ENCODE measurements at places on chromosomes 6 and 20.

DNA sequence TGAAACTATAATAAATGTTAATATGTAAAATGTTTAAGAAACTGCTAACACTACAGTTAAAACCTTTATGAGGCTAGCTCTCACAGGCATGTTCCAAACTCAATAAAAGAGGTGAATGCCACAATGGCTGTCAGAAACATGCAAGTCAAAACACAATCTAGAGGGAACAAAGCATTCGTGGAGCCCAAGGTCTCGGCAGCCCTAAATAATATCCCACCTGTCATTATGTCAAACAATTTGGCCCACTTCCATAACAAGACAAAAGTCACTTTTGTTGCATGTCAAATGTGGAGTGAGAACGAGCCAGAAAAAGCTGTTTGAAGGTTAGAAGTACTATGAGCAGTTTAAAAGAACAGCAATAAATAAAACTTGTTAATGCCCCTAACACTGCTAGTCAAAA lies 181.9 kb downstream of the GMDS start:
- DNase-seq = no peak

GRCh38 chr6:19311786-19312185 lies 525.4 kb upstream of the ID4 start:
- DNase-seq = no peak

- DNase-seq = no peak
Measured at GRCh38 chr20:58198901-58199355, 29.5 kb downstream of the ANKRD60 start.

DNA sequence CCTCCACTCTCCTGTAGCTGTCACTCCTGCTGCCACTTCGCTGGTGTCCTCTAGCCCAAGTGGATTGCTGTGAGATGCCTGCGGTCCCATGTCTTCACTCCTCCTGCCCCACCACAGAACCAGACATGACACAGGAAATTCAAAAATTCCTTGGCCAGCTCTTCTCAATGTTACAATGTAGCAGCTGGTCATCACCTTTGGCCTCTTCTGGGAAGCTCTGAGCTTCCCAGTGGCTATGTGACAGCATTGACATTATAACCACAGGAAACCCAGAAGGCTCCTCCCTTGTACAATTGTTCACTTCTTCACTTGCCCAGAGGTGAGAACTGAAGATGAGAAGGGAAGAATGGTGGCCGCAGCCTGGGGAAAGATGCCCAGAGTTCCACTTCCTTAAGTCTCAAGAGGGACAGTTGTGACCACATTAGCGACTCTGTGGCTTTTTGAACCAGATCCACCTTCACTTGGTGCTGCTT lies 76.1 kb upstream of the NAA20 start:
- no peak for DNase-seq

DNA sequence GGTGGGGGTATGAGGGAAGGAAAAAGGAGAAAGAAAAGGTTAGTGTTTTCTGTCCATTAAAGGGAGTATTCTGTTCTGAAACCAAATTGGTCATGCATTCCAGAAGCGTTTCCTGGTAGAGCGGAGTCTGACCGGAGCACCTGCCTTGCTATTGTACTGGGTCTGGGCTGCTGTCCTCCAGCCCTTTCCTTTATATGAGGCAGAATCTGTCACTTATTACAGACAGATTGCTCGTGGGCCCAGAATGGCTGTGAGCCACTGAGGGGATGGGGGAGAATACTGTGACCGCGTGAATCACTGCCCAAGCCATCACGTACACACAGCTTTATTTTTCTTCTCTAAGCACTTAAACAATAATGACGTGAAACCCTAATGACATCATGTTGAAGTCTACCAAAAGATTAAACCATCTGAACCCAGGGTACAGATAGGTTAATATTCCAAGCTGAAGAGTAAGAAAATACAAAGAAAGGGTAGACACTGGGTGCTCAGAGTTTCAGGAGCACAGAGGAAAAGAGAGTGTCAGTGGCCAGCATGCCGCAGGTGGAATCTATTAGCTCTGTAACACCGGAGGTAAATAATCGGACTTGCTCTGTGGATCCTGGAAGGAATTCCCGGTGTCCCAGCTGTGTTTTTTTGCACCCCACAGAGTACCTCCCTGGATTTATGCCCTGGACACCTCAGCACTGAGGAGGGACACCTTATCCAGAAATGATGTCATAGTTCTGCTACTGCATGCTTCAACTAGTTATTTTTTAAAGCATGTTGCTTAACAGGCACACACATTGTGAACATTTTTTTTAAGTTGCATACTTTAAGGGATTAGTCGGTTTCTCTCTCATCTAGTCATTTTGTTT lies 573.3 kb downstream of the PKHD1 start:
- DNase-seq = no peak

DNA sequence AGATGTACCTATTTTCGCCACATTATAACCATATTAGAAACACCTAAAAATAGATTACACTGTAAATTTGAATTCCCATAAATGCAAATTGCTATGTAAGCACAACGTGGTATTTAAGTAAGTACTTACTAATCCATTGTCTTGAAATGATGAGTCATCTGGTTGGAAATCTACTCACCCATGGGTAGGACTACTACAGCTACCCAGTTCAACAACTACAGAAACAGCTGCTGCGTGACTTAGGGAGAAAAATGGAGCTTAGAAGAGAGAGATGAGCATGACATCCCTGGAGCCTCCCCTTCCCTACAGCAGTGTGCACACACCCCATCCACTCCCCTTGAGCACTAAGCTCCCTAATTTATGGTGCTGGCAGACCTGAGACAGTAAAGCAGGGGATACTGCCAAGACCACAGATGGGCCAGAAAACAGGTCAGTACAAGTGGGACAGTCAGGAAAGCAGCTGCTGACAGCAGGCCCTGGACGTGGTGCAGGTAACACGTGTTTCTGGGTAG lies 26.9 kb downstream of the RRAGD start:
- DNase-seq = no peak

DNA sequence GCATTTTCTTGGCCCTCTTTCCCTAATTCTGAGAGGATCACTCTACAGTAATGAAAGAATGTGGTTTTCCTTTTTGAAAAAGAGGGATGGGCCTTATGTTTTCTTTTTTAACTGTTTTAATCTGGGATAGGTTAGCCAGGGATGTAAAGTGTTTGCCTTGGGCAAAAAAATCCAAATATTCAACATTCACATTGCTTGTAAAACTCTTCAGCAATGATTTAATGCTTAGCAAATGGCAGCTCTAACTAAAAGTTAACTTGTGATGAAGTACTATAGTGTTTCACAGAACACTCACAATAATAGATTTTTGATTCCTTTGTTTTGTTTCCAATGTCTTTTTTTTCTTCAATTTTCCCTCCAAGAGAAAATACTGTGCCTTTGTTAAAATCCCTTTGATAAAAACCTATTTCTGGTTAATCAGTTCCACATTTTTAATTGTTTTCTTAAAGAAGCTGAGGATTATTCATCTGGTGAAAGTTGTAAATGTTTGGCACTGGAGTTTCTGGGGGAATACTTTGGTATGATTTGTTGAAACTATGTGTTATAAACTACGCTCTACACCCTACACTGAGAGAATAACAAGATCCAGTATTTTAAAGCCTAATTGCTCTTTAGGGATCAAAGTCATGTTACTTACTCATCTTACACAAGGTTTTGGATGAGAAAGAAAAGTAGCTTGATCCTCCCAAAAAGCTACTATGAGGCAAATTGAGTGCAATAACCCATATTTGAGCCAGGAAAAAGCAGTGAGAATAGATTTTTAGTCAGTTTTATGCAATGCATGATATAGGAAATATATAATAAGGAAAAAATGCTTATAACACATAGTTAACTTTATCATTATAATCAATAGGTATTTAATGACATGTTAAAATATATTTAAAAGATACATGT lies 335.8 kb downstream of the EPHA7 start:
- DNase-seq = no peak

- no peak for DNase-seq
Measured at GRCh38 chr6:84825461-84825860, 61.1 kb upstream of the TBX18 start.

- DNase-seq = no peak
Measured at GRCh38 chr6:142255785-142256184, 46.0 kb upstream of the ADGRG6 start.

- DNase-seq = no peak
Measured at GRCh38 chr6:127966616-127967015, 65.8 kb upstream of the THEMIS start.

DNA sequence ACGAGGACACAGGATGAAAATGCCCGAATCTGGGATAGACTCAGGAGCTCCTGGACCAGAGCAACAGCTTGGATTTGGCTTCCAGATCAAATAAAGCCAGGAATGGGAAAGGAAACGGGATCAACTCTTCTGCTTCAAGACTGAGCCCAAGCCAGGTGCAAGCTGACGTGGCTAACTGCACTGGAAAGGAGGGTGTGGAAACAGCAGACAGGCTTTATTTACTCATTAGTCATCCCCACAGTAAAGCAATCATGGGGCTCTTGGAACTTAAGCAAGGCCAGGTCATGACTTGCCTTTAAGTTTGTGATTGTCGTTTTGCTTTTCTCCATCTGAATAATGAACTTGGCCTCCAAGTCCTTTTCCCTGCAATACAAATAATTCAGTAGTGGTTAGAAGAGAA lies 45.2 kb downstream of the KIF16B start:
- DNase-seq = no peak

GRCh38 chr20:60993433-60994044 lies 258.5 kb upstream of the CDH4 start:
- no peak for DNase-seq

DNA sequence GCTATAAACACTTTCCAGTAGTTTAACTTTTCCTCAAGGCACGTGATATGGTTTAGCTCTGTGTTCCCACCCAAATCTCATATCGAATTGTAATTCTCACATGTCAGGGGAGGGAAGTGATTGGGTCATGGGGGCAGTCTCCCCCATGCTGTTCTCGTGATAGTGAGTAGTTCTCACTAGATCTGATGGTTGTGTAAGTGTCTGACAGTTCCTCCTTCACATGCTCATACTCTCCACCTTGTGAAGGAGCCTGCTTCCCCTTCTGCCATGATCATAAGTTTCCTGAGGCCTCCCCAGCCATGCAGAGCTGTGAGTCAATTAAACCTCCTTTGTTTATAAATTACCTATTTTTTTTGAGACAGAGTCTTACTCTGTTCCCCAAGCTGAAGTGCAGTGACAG lies 127.9 kb downstream of the DTNBP1 start:
- DNase-seq = no peak

GRCh38 chr6:38290133-38290799 lies 349.5 kb downstream of the BTBD9 start:
- no peak for DNase-seq

- DNase-seq = no peak
Measured at GRCh38 chr6:56062836-56063235, 184.5 kb downstream of the COL21A1 start.

- no peak for DNase-seq
Measured at GRCh38 chr6:147949981-147950622, 392.5 kb upstream of the SASH1 start.

- DNase-seq = no peak
Measured at GRCh38 chr6:134980846-134981245, 30.9 kb upstream of the ALDH8A1 start.

- DNase-seq = no peak
Measured at GRCh38 chr6:2795956-2796355, 30.8 kb downstream of the WRNIP1 start.

- no peak for DNase-seq
Measured at GRCh38 chr6:145081677-145082076, 653.6 kb downstream of the EPM2A start.

DNA sequence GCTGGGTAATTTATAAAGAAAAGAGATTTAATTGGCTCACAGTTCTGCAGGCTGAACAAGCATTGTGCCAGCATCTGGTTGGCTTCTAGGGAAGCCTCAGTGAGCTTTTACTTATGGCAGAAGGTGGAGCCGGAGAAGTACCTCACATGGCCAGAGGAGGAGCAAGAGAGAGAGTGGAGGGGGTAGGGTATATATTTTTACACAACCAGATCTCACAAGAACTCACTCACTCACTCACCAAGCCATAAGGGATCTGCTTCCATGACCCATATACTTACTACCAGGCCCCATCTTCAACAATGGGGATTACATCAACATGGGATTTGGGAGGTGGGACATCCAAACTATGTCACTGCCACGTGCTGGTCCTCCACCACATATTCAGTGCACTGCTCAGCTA lies 152.6 kb upstream of the PRND start:
- DNase-seq = no peak

GRCh38 chr6:43510827-43511163 lies 649 bp upstream of the LRRC73 start:
- no peak for DNase-seq

DNA sequence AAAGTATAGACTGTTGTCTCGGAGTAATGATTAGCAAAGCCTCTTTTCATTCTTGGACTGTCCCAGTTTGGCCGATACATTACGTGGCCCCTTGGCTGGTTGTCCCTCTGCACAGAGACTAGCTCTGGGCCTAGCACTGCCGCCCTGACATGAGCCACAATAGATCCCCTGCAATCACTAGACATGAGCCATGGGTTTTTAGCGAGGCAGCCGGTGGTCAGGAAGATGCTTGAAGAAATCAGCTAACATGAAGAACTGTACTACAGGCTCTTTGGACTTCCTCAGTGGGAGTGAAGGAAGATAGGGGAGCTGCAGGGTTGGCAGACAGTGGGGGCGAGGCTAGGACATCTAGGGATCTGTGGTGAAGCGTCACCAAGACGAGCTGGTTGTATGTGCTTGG lies 11.0 kb downstream of the DUSP22 start:
- DNase-seq = no peak

GRCh38 chr20:36856195-36856594 lies 19.7 kb upstream of the TLDC2 start:
- DNase-seq = no peak

DNA sequence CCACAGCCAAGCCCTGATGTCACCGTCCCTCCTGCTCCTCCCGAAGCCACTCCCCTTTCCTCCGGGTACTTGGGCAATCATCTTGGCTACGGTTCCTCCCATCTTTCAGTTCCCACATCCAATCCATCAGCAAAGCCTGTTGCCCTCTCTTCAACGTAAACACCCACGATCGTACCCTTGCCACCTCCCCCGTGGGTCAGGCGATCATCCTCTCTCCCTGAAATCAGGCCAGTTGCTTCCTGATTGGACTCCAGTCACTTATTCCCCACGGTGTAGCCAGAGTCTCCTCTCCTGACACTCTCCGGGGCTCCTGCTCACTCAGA lies 44.5 kb downstream of the SULF2 start:
- no peak for DNase-seq

DNA sequence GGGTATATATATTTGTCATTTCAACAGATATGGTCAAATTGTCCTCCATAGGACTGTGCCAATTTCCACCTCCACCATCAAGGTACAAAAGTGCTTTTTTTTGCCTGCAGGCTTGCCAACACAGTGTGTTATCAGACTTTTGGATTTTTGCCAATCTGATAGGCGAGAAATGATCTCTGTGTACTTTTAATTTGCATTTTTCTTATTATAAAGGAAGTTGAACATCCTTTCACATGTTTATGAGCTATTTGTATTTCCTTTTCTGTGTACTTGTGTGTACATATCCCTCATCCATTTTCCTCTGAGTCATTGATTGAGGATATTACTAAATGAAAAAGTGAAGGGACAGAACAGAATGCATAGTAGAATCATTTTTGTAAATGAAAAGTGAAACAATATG lies 39.0 kb upstream of the PTPN1 start:
- no peak for DNase-seq

Measured in activated CD4-positive, CD25-positive, alpha-beta regulatory T cell (primary cell).